ENCODE measurements at places on chromosomes 1 and 21.

DNA sequence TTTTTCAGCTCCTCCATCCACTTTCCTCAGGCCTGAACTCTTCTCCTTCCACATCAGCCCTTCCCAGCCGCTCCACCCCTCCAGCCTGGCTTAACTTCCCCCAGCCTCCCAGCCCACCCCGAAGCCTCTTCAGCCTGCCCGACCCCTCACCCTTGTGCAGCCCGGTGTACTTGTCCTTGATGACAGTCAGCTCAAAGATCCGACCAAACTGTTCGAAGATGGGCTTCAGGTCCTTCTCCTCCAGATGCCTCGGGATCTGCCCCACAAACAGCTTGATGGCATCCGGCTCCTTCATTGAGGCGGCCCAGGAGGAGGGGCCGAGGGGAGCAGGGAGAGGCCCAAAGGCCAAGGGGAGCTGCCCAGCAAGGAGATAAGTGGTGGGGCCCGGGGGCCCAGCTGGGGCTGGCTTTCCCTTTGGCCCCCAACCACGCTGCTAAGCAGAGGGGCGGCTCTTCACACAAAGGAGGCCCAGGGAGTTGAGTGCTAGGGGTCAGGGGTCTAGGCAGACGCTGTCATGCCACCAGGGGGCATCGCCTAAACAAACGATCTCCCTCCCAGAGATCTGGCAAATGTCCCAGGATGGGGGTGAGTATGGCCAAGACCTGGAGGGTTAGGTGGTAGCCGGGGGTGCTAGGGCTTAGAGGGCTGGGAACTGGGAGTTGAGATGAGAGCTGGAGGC is 738 bp downstream of the CELF3 start:
- DNase-seq = no peak

GRCh38 chr1:223631473-223631872 is 34.0 kb downstream of the CAPN8 start:
- DNase-seq = no peak

GRCh38 chr1:111419037-111419436 is 8.5 kb downstream of the OVGP1 start:
- DNase-seq = no peak

DNA sequence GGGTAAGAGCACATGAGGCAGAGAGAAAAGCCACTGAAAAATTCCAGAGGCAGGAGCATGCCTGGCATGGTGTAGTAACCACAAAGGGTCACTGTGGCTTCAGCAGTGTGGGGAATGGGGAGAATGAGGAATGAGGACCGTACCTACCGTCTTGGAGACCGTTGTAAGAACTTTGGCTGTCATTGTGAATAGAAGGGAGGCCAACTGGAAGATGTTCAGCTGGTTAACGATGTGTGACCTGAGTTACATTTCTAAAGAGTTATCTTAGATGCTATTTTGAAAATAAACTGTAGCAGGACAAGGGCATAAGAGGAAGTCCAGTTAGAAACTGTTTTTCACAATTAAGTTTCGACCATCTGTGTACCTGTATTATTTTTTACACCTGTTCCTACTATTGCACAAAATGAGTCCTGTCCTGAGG is 365.5 kb upstream of the SGIP1 start:
- no peak for DNase-seq

DNA sequence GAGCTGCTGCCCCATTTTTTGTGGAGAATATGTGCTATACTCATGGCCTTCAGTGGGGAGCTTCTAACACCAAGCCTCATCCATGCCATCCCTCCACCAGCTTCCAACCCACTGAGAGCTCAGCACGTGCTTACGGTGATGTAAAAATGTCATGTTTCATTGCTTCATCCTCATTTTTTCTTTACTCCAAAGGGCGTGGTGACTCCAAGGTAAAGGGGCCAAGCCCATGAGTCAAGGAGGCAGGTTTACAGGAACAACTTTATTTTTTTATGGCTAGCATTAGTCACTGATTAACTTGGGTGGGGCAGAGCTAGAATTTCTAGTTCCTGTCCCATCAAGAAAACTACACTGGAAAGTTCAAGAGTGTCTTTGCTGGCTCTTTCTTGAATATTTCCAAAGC is at the start of gene C1orf226:
Gene C1orf226, plus strand, starts transcription at position 346 of the 400 bp plus-strand sequence. CDS start 174 bp downstream, outside the sequence.
- DNase-seq = no peak

- DNase-seq = no peak
Observed at GRCh38 chr1:37392051-37392450, 82.3 kb upstream of the ZC3H12A start.

GRCh38 chr1:24503059-24503751 is 569 bp downstream of the RCAN3 start:
- DNase-seq = no peak

- no peak for DNase-seq
Observed at GRCh38 chr1:71435951-71436350, 355.1 kb upstream of the ZRANB2 start.

DNA sequence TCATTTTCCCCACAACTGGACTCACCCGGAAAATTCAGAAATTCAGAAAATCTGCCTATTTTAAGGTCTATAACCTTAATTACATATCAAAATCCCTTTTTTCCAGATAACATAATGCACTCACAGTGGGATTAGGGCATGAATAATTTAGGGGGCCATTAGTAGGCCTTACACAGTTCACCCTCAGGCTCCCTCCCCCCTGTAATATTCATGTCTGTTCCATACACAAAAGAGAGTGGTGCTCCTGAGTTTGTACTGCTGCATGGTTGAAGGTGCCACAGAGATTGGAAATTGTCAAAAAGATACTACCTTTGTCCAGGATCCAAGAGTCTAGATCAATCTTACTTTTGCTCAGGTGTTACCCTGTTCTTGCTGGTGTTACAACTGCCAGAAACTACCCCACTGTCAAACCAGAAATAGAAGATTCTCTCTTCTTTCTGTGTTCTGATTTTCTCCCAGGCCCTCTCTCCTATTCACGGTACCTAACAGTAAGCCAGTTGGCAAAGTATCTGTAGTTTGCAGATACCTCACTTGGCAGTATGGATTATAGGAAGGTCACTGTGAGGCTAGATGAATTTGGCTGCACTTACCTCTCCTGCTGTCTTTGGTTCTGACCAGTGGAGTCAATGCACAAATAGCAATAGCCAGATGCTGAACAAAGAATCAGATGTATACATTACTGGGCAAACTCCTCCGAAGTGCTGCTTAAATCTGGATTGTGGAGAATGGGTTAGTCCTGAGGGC is 53.2 kb downstream of the C1orf198 start:
- no peak for DNase-seq

DNA sequence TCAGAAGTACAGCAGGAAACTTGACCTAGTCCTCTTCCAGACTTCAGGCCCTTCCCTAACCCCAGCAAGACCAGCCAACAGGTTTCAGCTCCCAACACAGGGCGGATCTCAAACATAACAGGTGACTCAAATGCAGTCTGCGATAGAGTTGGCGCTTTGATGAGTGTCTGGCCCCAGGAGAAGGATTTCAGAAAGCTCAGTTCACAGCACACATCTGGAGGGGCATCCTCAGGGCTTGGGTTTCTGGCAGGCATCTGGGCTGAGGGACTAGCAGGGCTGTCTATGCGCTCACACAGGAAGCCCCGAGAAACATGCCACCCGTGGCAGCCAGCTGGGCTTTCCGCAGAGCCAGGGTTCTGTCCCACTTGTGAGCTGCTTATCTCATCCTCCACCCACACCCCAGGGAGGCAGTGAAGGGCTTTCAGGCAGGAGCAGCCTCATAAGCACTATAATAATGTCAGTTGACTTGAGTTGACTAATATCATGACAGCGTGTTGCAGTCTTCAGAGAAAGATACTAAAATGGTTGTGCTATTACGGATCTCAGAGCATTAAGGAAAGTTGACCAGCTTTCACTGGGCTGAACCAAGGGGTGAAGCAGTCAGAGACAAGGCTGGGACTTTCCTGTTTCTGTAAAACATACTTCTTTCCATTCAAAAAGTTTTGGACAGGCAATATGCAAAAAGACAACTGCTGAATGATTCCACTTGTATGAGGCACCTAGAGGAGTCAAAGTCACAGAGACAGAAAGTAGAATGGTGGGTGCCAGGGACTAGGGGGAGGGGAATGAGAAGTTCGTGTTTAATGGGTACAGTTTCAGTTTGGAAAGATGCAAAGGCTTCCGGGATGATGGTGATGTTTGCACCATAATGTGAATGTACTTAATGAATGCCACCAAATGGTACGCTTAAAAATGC is 233.0 kb upstream of the IRF2BP2 start:
- DNase-seq = peak; percentile 52

DNA sequence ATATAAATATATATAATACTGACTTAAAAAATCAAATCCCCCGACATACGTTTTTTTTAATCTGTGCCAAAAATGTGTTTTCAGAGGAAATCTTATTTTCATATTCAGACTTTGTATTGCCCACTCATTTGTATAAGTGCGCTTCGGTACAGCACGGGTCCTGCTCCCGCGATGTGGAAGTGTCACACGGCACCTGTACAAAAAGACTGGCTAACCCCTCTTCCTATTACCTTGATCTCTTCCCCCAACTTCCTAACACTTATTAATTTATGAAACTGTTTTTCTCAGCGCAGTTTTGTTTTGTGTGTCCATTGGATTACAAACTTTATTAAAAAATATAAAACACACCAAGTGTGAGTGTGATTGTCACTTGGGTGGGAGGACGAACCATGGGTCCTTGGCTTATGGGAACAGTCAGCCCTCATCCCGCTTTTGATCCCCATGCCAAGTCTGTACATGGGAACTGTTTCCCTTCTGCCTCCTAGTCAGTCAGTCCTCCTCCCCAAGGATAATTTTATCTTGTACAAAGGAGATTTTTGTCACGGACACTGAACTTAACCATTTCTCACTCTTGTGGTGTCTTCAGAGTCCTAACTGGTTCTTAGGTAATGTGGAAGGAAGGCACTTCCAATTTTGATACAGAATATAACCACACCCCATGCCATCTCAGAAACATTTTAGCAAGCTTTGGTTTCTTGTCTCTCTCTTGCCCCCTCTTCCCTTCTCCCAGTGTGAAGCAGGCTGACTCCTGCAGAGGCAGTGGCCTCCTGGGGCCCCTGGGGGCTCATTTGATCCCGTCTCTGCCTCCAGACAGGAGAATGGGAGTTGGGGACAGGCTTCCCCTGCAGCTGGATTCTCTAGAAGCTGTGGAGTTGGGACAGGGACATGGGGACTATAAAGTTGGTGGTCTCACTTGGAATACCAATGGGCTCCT is 35.5 kb downstream of the ZBTB17 start:
- no peak for DNase-seq

DNA sequence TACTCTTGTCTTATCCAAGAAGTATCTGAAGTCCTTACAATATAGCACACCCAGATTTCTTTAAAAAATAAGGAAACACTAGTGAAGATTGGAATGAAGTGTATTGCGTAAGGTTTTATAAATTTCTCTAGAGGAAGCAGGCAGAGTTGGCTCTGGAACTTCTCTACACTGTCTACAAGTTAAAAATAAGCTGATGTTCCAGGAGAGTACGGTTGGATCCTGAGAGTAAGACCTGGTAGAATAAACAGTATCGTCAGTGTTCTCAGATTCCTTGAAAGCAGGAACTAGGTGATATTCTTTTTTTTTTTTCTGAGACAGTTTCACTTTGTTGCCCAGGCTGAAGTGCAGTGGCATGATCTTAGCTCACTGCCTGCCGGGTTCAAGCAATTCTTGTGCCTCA is 107.9 kb downstream of the USP25 start:
- no peak for DNase-seq

GRCh38 chr1:13643017-13643416 is 57.0 kb upstream of the PRDM2 start:
- no peak for DNase-seq

GRCh38 chr1:60831780-60832179 is 250.6 kb upstream of the NFIA start:
- DNase-seq = no peak

DNA sequence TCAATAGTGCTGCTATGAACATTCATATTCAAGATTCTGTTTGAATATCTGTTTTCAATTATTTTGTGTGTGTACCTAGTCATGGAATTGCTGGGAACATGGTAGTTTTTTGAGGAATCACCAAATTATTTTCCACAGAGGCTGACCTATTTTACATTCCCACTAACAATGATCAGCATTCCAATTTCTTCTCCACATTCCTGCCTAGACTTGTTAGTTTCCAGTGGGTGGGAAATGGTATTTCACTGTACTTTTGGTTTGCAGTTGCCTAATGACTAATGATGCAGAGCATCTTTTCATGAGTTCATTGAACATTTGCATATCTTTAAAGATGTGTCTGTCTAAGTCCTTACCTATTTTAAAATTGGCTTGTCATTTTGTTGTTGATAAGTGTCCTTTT is 1182.6 kb upstream of the B3GALT2 start:
- no peak for DNase-seq

DNA sequence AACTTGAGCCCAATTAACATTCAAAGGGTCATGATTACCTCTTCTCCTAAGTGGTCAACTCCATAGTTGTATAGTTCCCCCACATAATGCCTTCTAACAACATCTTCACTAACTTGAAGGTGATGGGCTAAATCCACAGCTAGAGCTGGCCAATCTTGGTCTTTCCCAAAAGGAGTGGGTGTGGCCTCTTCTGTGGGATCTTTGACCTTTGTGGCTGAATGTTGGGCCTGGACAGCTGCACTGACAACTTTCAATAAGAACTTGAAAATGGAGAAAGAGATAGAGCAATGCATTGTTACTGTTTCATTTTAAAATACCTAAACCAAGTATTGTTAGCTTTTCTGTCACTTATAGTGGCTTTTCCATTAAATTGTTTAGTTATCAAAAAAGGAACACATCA is 59.2 kb downstream of the IARS2 start:
- no peak for DNase-seq

GRCh38 chr21:31732597-31733550 is 956 bp upstream of the SCAF4 start:
- DNase-seq = no peak

- no peak for DNase-seq
Observed at GRCh38 chr21:14591882-14592281, 45.8 kb upstream of the SAMSN1 start.

GRCh38 chr1:212457740-212458338 is 25.1 kb downstream of the NENF start:
- peak; percentile 42 for DNase-seq

GRCh38 chr1:234239515-234239914 is 133.7 kb upstream of the COA6 start:
- DNase-seq = no peak

- DNase-seq = peak; percentile 44
Observed at GRCh38 chr1:24898152-24898908, 31.7 kb downstream of the RUNX3 start.

DNA sequence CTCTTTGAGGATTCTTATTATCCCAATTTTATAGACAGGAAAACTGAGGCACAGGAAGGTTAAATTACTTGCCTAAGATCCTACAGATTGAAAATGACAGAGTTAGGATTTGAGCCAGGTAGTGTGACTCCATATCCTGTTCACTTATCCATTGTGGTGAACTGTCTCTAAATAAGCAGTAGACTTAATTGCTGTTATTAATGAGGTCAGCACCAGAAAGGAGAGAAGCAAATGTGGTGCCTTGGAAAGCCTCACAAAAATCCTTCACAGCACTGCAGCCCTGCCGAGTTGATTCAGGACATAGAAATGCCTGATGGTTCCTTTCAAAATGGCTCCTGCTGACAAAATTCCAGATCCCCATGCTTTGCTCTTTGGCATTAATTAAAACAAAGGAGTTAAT is 193.3 kb upstream of the BEND5 start:
- no peak for DNase-seq

Data from activated CD4-positive, alpha-beta T cell treated with anti-CD3 and anti-CD28 coated beads, Interleukin-2, amount 50 U/mL, for 1 hour (primary cell).